SW 1271 (cell line): ENCODE measurements at places on chromosomes 7 and 10.

DNA sequence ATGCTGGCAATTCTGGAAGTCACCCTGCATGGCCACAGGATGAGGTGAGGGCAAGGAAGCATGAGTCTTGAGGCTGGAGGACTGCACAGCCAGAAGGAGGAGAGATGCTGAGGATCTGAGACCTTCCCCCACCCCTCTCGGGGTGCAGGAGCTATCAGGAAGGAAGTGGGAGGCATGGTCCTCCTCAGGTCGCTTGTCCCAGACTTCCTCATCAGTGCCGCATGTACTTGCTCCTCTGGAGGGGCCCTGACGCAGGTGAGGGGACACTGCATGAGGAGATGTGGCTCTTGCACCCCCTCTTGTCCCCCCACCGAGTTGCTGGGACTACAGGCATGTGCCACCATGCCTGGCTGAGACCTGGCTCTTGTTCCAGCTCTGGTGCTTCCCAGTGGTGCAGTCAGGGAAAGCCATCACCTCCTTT lies 5.7 kb upstream of the ZMIZ1 start:
- DNase-seq = no peak

- DNase-seq = no peak
These were observed 17.6 kb upstream of the AOAH start for GRCh38 chr7:36741866-36742265.

DNA sequence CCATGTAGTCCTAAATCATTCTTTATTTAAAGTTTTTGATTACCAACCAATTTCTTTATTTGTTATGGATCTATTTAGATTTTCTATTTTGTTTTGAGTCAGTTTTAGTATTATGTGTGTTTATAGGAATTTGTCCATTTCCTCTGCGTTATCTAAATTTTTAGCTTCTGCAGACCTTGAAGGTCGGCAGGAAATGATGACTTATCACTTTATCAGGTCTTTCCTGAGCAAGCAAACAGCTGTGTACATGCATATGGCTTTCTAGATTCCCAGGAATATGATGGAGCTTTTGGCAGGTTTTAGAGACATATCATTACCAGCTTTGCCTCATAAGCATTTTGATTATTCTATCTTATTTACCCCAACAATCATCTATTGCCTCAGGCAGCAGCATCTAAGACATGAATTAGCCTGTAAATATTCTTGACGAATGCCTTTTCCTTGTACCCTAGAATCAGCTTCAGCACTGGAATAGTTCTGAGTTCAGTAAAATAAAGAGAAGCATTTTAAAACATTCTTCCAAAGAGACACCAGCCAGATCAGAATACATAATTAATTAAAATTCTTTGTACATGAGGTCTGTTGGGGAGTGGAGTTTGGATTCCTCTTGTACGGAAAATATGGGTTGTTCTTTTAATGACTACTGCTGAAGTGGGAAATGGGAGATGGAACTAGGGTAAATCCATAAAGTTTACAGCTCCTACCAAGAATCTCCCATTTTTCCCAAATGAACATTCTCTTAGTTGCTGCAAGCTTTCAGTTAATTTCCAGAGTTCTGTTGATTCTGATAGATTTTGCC lies 408.8 kb upstream of the SEMA3C start:
- DNase-seq = peak; percentile 23

DNA sequence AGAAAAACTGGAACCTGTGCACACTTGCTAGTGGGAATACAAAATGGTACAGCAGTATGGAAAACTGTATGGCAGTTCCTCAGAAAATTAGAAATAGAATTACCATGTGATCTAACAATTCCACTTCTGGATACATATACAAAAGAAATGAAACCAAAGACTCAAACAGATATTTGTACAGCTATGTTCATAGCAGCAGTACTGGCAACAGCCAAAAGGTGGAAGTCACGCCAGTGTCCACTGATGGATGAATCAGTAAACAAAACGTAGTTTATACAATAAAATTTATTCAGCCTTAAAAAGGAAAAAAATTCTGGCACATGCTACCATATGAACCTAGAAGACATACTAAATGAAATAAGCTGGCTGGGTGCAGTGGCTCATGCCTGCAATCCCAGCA lies 23.0 kb downstream of the IDE start:
- DNase-seq = no peak

GRCh38 chr7:108158776-108159175 lies 28.6 kb upstream of the LAMB4 start:
- DNase-seq = no peak

DNA sequence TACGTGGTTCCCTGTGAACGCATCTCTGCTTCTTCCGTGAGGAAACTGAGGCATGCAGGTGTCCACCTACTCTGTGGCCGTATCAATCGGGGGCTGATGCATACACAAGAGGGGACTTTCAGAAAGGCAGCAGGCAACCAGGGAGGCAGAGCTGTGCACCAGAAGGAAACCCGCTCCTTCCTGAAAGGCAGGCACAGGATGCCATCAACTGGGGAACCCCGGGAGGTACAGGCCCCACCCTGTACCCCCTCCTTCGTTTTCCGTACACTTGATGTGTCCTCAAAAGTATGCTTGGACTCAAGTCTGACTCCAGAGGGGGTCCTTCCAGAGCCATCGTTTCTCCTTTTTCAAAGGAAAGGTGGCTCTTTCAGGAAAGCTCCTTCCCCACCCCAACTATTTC lies 59.5 kb downstream of the ASB13 start:
- DNase-seq = no peak

DNA sequence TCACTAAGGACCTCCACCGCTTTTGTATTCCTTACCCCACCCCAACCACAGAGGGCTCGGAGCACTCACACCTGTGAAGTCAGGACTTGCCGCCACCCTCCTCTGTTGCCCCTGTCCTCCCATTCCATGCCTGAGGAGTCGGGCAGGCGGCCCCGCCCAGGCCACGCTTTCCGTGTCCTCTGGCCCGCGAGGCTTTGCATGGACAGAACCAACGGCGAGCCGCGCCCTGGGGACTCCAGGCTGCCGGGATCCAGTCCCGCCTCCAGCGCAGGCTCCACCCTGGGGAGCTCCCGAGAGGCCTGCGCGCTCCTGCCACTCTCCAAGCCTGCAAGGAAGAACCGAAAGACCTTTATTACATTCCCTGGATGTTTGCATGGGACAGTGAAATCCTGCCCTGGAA lies 366.4 kb upstream of the POM121L12 start:
- DNase-seq = no peak

GRCh38 chr7:151087245-151088018 lies 1.2 kb downstream of the AGAP3 start:
- peak; percentile 50 for DNase-seq

DNA sequence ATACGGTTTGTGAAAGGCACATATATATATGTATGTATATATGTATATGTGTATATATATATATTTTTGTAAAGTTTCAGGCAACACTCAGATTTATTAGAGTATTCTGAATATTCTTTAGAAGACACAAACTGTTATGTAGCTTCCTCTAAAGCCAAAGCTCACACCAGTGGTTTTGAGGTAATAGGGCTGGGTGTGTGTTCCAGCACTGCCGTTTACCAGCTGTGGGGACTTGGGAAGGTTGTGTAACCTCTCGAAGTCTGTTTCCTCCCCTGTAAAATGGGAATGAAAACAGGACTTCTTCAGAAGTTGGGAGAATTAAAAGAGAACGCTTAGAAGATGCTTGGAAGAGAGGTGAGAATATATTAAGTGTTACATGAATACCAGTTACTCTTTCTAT lies 94.8 kb downstream of the PRPF18 start:
- no peak for DNase-seq

DNA sequence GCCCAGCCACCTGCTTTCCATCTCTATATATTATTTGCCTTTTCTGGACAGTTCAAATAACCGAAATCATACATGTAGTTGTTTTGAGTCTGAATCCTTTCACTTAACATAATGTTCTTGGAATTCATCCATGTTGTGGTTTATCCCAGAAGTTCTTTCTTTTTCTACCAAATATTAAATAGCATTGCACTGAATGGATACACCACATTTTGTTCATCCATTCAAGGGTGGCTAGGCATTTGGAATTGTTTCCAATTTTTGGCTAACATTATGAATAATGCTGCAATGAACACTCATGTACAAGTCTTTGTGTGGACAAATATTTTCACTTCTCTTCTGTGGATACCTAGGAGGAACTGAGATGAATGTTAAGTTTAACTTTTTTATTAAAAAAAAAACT lies 18.0 kb downstream of the DNAJC1 start:
- DNase-seq = no peak

- DNase-seq = no peak
These were observed 191.3 kb upstream of the PFKP start for GRCh38 chr10:2876032-2876431.

DNA sequence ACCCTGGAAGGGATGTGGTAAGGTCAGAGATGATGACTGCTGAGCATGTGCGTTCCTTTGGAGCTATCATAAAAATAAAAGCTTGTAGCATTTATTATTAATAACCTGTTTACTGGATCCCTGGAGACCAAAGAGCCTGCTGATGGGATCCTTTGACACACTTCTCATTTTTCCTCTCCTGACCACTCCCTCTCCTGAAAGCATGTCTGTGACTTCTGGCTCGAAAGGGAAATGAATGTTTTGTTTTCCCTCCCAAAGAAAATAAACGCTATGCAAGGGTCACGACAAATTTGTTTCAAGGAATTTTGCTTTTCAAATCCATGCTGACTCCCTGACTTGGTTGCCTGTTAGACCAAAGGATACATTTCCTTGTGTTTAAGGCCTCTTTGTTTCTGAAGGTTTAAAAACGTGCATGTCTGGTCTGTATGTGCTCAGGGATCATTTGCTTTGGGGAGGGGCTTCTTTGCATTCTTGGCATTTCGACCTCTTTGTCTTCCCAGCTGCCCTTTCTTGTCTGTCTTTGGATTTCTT lies 185.1 kb upstream of the AGK start:
- DNase-seq = no peak

GRCh38 chr10:121308020-121308419 lies 290.2 kb downstream of the FGFR2 start:
- no peak for DNase-seq

GRCh38 chr7:81877890-81878289 lies 108.0 kb upstream of the HGF start:
- no peak for DNase-seq

GRCh38 chr7:2468227-2468626 lies 8.0 kb downstream of the GRIFIN start:
- no peak for DNase-seq

GRCh38 chr10:113108194-113108835 lies 158.3 kb downstream of the TCF7L2 start:
- no peak for DNase-seq
